CD8-positive, alpha-beta T cell (primary cell): ENCODE measurements at places on chromosomes 2 and 18.

DNA sequence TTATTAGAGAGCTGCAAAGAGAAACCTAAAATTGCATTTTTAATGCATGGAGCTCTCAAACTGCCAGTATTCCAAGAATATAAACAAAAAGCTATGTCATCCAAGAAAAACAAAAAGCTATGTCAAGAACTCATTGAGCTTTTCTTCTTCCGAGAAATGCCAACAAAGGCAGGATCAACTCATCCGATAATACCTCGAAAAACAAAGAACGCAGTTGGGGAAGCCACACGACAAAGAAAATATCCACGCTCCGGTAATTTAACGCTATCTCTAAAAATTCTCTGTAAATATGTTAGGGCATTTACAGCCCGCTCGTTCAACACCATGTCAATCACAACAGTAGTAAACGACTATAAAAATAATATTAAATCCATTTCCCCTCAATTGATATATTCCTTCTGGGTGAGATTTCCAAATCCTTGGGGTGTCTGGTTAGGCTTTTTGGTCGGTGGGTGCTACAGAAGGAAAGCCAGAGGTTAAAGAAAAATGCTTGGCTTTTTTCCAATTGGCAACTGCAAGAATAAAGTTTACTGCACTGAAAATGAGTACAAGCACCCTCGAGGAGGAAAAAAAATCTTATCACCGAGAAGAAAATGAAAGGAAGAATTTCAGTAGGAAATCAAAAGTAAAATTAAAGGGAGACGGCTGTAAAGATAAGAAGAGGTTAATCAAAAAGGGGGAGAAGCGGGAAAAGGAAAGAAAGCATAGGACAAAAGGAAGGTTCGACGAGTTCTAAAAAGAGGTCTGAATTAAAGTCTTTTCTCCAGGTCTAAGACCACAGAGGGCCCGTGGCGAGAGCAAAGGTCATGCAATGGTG is 856 bp downstream of the TIA1 start:
- DNase-seq: no peak

DNA sequence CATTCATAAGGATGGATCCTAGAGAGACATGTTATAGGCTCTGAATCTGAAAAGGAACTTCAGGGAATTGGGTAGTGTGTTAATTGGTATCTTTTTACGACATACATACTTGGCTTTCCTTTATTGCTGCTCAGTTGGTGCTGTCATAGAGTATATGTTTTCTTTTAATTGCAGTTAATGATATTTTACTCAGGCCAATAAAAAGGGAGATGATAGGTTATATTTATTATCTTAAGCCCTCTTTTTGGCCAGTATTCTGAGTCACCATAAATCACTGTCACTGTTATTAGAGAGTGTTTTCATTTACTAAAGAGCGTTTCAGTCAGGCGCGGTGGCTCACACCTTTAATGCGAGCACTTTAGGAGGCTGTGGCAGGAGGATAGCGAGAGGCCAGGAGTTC is 47.6 kb downstream of the RALBP1 start:
- no peak for DNase-seq

GRCh38 chr2:191560411-191560980 is 117.4 kb upstream of the NABP1 start:
- no peak for DNase-seq

- peak; percentile 29 for DNase-seq
Measured at GRCh38 chr2:161138429-161138828, 21.8 kb upstream of the TANK start.

DNA sequence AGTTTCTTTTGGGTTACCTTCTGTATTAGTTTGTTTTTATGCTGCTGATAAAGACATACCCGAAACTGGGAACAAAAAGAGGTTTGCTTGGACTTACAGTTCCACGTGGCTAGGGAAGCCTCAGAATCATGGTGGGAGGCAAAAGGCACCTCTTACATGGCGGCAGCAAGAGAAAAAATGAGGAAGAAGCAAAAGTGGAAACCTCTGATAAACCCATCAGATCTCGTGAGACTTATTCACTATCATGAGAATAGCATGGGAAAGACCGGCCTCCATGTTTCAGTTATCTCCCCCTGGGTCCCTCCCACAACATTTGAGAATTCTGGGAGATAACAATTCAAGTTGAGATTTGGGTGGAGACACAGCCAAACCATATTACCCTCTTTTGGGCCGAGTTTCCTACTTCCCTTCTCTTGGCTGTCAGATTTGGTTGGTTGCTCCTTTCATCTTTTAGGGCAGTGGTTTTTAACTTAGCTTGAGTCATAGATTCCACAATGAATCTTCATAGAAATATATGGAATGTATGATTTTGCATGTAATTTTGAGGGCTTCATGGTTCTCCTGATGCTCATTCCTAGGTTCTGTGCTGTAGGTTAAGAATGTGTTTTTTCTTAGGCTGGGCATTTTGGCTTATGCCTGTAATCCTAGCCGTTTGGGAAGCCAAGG is 44.2 kb downstream of the CEP192 start:
- DNase-seq: no peak

DNA sequence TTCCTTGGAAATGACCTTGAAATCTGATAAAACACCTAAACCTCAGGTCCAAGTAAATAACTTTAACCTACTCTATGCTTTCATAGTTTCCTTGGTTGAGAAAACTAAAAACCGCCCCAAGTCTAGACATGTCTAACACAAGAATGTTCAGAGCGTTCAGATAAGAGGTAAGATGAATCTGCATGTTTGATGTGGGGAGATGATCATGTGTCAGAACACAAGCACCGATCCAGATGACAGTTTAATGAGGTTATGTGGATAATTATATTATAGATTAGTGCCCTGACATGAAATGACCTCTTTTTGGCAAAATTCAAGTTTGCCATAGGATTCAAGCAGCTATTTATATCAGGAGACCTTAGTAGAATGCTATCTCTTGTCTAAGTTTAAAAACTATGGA is 729.8 kb upstream of the SOX11 start:
- DNase-seq: no peak

DNA sequence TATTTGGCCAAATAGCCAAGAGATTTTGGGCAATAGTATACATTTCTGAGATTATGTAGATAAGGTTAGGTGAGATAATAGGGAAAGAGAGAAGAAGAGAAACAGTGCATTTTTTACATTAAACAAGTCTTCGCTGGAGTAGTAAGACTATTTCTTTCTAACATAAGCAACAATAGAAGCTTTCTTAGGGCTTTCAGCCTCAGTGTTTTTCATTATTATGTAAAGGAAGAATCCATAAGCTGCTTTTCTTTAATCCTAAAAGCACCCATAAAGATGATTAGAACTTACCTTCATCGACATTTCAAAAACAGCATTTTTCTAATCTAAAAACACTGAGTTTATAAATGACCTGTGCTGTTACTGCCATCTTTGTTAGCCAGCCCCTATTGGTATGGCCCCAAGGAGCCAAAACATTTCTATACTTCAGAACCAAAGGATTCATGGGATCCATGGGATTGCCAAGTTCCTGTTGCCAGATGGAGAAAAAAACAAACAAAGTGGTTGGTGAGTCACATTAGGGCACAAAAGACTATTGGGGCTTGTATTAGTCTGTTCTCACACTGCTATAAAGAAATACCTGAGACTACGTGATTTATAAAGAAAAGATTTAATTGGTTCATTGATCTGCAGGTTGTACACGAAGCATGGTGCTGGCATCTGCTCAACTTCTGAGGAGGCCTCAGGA is 88.2 kb downstream of the SCG2 start:
- DNase-seq: no peak

- DNase-seq: no peak
Measured at GRCh38 chr2:100299548-100299947, 22.8 kb downstream of the LONRF2 start.

- DNase-seq: no peak
Measured at GRCh38 chr18:61616111-61616610, 276.6 kb downstream of the RNF152 start.

- DNase-seq: no peak
Measured at GRCh38 chr2:100237770-100238169, 84.5 kb downstream of the LONRF2 start.

- DNase-seq: no peak
Measured at GRCh38 chr18:56273541-56274219, 364.7 kb downstream of the TXNL1 start.
